Fibroblast of lung (primary cell): ENCODE measurements at places on chromosomes 6 and 20. TPM values are rescaled to one million over a fixed set of nuclear protein-coding genes. Genes with fewer than 3 reads are reported as not detected.

SIRPG gene
- not detected in 2 replicates for polyA plus RNA-seq

CGA gene
- 0.09 and 0.18 TPM in 2 replicates for polyA plus RNA-seq

WFDC2 gene
- polyA plus RNA-seq: not detected in 2 replicates

HLA-DOB gene
- 0.16 and 0.49 TPM in 2 replicates for polyA plus RNA-seq

RAET1G gene
- 3.3 and 8.9 TPM in 2 replicates for polyA plus RNA-seq

PKIB gene
- polyA plus RNA-seq: 2.2 and 4.4 TPM in 2 replicates

NKAIN2 gene
- not detected in 2 replicates for polyA plus RNA-seq

GUCA1A gene
- polyA plus RNA-seq: 0.11 and 0.16 TPM in 2 replicates

CTAGE9 gene
- polyA plus RNA-seq: not detected in 2 replicates

DEFB112 gene
- polyA plus RNA-seq: not detected in 2 replicates

DUSP15 gene
- polyA plus RNA-seq: 0.14 TPM in 1 of 2 replicates, not detected in the other

APMAP gene
- polyA plus RNA-seq: 72.5 and 79.2 TPM in 2 replicates

ALDH5A1 gene
- 0.11 and 0.23 TPM in 2 replicates for polyA plus RNA-seq

ARMC2 gene
- 2.8 and 6.2 TPM in 2 replicates for polyA plus RNA-seq

PCSK2 gene
- polyA plus RNA-seq: 0.09 and 1.2 TPM in 2 replicates

ZSCAN23 gene
- 1.1 and 3.8 TPM in 2 replicates for polyA plus RNA-seq

STMND1 gene
- polyA plus RNA-seq: 0.06 TPM in 1 of 2 replicates, not detected in the other

CYP39A1 gene
- 0.24 and 0.49 TPM in 2 replicates for polyA plus RNA-seq

SERINC3 gene
- 194 and 238 TPM in 2 replicates for polyA plus RNA-seq

SEL1L2 gene
- not detected in 2 replicates for polyA plus RNA-seq

DLL1 gene
- 0.38 and 0.69 TPM in 2 replicates for polyA plus RNA-seq

RSPH4A gene
- polyA plus RNA-seq: 0.14 and 0.18 TPM in 2 replicates

IL17A gene
- not detected in 2 replicates for polyA plus RNA-seq

GTF3C6 gene
- polyA plus RNA-seq: 74.4 and 90.5 TPM in 2 replicates

MYLK4 gene
- 0.24 and 0.59 TPM in 2 replicates for polyA plus RNA-seq

E2F1 gene
- polyA plus RNA-seq: 3.5 and 9.6 TPM in 2 replicates

ABT1 gene
- 8.3 and 9.9 TPM in 2 replicates for polyA plus RNA-seq

PM20D2 gene
- polyA plus RNA-seq: 3.9 and 6.0 TPM in 2 replicates

SPTLC3 gene
- 1.2 and 4.0 TPM in 2 replicates for polyA plus RNA-seq

ZBP1 gene
- not detected in 2 replicates for polyA plus RNA-seq

RNF217 gene
- 9.8 and 19.5 TPM in 2 replicates for polyA plus RNA-seq

CARMIL1 gene
- polyA plus RNA-seq: 7.0 and 12.5 TPM in 2 replicates

ADAM33 gene
- polyA plus RNA-seq: 27.9 and 29.4 TPM in 2 replicates

BPIFB1 gene
- not detected in 2 replicates for polyA plus RNA-seq

BTN1A1 gene
- not detected in 2 replicates for polyA plus RNA-seq

COL11A2 gene
- 0.06 and 0.17 TPM in 2 replicates for polyA plus RNA-seq

OR2J3 gene
- not detected in 2 replicates for polyA plus RNA-seq

CUTA gene
- 264 and 347 TPM in 2 replicates for polyA plus RNA-seq

PTGIS gene
- polyA plus RNA-seq: 6.8 and 33.1 TPM in 2 replicates
